Stimulated activated CD8-positive, alpha-beta memory T cell treated with anti-CD3 and anti-CD28 coated beads, Interleukin-2, amount 100 ng/mL, for 48 hours (primary cell): ENCODE measurements at places on chromosomes 3 and 15.
A peak's percentile ranks its signal among the peaks of the same experiment; 100 is the strongest.

DNA sequence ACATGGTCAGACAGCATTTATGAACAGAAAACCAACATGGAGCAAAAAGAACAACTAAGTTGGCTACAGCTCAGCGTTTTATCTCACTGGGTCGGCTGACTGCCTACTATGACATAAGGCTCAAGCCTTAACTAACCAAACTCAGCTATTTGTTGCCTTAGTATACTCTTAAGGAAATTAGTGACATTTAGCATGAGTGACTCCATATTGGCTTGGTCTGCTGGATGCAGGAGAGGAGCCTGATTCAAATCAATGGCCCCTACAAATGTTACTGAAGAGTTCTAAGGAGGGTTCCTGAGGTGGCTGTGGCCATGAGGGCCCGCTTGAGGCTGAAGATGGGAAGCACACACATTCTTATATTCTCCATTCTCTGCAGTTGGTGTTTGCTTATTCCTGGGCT is 20.1 kb upstream of the ALDH1L1 start:
- DNase-seq: no peak

DNA sequence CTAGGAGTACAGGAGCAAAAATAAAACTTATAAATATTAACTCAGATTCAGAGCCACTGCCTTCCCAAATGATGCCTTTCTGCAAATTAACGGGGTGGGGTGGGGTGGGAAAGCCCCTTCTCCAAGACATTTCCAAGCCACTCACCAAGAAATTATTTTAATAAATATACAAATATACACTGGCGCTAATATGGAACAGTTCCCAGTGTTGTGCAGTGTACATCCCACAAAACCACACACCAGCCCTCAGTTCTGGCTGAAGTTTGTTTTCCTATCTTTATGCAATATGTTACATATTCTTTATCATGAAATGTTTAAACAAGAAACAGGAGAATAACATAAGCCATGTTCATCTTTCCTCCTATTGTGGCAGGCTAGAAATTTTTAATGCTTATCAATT is 53.0 kb upstream of the GYG1 start:
- DNase-seq: no peak

DNA sequence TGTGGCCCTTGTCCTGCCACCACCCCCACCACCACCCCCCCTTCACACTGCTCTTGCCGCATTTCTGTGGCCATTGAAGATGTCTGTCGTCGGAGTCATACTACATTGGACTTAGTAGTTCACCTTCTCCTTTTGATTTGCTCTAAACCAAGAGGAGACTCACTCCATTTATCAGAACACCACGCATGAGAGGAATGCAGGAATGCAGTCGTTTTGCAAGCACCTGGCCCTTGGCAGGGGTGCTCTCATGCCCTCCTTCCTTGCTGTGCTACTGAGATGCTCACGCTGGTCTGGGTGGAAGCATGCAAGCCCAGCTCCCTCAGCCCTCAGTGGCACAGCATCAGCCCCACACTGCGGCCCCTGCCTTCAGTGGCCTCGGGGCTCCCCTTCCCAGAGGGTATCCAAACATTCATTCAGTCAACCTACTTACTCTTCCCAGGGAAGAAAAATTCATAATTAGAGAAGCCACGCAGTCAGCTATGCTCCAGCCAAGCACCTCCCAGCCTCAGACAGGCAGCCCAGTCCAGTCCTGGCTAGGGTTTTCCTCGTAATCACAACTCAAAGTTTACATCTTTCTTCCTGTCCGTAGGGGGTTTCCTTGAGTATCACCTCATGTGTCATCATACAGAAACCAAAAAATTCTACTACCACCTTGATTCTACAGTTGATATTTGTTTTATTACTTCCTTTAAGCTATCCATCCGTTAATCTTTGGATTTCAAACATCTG is 520.0 kb downstream of the GABRG3 start:
- DNase-seq: no peak

GRCh38 chr15:41309226-41309905 is 23.0 kb downstream of the OIP5 start:
- no peak for DNase-seq

- DNase-seq: peak; percentile 48
Measured at GRCh38 chr15:63436872-63437375, 55.3 kb upstream of the CA12 start.

DNA sequence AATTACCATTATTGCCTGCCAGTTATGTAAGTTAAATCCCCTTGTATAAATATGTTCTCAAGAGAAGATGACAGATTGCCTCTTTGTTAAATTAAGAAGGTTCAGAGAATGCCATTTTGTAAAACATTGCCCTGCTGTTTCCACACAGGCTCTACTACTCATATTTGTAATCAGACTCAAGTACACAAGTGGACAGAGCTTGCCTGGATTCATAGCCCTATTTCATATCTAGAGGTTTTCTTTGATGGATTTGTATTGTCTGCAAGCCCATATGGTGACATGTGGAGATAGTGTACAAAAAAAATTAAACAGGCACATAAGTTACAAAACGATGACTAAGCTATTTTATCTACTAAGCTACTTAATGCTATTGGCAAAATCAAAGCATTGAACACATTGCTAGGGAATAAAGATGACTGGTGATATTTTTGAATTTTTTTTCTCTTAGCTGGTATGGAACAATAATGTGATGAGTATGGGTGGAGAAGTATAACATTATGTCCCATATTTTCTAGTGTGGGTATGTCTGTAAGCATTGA is 1286.6 kb upstream of the ALCAM start:
- no peak for DNase-seq

- DNase-seq: no peak
Measured at GRCh38 chr15:96333131-96334016, 2.9 kb downstream of the NR2F2 start.

- DNase-seq: no peak
Measured at GRCh38 chr15:92709110-92709790, 53.7 kb upstream of the FAM174B start.

GRCh38 chr3:32105291-32106131 is 909 bp upstream of the GPD1L start:
- no peak for DNase-seq

- no peak for DNase-seq
Measured at GRCh38 chr3:127141921-127142730, 50.8 kb upstream of the PRR23E start.

DNA sequence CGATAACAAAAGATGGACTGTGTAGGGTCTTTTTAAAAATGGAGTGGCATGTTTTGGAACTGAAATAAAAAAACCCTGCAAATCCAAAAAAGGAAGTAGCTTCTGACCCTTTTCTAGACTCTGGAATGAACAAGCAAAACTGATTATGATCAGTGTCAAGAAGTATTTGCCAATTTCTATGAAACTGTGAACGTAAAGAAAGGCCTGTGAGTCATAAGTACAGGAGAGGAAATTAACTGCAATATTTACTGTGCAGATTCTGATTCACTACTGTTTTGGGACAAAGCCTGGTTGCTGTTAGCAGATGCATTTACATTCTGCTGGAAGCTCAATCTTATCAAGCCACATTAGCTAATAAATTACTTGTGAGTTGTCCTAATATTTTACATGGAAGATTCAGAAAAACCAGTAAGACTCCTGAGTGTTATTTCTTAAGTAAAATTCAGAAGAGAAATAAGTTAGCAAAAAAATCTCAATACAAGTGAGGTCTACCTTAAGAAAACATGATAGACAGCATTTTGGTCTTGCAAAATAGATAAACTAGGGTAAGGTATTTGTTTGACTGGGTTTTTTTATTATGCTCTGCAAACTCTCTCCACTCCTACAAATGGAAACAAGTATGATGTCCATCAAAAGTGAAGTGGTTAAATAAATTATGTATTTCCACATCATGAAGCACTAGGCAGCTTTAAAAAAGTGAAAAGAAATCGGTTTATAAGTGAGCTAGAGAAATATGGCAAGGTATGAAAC is 90.2 kb upstream of the LMOD3 start:
- no peak for DNase-seq

GRCh38 chr15:79089331-79089889 is 1.2 kb downstream of the RASGRF1 start:
- no peak for DNase-seq

GRCh38 chr15:90165659-90166489 is 35.3 kb upstream of the SEMA4B start:
- peak; percentile 54 for DNase-seq

- DNase-seq: no peak
Measured at GRCh38 chr15:89338036-89338435, 3.4 kb upstream of the POLG start.

GRCh38 chr3:141828890-141829289 is 47.6 kb upstream of the ATP1B3 start:
- DNase-seq: no peak

GRCh38 chr15:26590676-26591075 is 182.2 kb downstream of the GABRB3 start:
- no peak for DNase-seq

- no peak for DNase-seq
Measured at GRCh38 chr3:195150181-195151118, 120.5 kb downstream of the XXYLT1 start.

- DNase-seq: no peak
Measured at GRCh38 chr3:155188031-155188430, 105.5 kb downstream of the STRIT1 start.

DNA sequence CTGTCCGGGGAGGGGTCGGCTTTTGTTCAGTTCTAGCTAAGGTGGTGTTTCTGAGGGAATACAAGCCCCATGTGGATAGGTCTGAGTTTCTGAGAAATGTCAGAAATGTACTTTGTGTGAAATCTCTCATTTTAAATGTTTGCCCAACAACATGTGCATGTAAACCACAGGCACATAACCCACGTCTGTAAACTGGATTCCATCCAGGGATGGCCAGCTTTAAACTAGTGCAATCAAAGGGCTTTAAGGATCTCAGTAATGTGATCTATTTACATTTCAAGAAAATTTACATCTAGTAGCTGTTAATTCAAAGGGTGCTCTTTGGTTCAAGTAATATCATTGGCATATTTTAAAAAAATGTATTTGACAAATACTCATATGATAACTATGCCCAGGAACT is 52.0 kb downstream of the POLR2M start:
- DNase-seq: no peak

DNA sequence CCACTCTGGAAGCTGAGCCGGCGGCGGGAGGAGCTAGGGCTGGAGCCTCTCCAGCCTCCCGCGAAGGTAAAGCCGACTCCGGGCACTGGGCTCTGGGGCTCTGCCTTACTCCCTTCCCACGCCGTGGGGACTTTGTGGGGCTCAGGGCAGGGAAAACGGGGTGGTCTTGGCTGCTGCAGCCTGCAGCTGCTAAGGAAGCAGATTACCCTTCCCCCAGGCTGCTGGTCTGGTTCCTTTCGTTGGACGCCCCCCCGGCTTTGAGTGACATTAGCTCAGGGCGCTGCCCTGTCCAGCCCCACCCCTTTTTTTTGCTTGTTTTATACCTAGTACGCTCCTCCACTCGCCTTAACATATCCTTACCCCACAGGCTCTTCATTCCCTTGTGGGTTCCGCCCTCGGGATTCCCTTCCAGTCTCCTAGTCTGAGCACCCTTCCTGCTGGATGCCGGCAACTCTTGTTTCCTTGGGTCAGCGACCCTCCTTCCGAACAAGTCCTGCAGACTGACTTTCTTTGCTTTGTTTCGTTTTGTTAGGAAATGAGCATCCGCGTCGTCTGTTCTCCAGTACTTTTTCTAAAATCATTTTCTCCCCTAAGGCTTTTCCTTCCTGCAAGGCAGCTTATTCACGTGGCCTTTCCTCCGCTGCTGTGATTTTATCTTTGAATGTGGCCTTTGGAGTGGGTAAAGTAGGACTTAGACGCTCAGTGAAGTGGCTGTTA is 551 bp downstream of the DNAJC13 start:
- DNase-seq: peak; percentile 17

DNA sequence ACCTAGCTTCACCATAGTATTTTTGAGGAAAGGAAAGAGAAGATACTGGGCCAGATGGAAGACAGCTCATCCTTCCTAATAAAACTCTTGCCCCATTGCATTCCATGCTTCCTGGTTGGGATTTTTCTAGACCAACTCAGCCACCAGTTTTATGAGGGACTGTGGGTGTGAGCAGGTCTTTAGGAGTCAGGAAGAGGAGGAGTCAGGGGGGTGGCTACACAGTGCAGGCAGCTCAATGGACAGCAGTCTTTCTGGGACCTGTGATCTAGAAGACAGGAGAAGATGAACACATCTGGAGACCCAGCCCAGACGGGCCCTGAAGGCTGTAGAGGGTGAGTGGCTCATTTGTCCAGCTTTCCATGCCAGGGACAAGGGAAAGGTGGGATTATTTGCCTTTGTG is at the start of gene NOX5:
NOX5 (plus strand) TSS at position 242 of the 400 bp plus-strand sequence; CDS start at position 283, 41 bp downstream.
- DNase-seq: no peak

GRCh38 chr3:113070072-113070640 is 79.4 kb downstream of the GTPBP8 start:
- no peak for DNase-seq

GRCh38 chr15:27844018-27844666 is 255.0 kb downstream of the OCA2 start:
- no peak for DNase-seq

DNA sequence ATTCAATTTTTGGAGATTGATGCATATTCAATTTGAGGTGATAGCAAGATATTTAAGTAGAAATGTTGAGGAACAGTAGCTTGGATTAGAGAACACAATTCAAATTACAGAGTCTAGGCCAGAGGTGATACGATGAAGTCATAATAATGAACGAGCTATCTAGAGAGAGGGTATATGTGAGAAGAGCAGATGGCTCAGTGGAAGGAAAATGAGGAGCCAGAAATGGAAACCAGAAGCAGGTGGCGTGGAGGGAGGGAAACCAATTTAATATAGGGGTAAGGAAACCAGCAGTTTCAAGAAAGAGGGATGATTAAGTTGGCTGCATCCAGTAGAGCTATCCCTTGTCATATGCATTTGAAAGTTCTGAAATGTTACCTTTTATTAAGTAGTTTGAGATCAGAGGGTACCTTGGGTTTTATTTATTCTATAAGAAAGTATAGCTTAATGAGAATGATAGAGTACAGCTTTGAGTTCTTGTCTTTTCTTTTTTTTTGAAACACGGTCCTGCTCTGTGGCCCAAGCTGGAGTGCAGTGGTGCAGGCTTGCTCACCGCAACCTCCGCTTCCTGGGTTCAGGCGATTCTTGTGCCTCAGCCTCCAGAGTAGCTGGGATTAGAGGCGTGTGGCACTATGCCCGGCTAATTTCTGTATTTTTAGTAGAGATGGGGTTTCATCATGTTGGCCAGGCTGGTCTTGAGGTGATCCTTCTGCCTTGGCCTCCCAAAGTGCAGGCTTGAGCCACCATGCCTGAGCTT is 22.1 kb downstream of the NCK1 start:
- no peak for DNase-seq

GRCh38 chr3:84307339-84307738 is 651.5 kb upstream of the CADM2 start:
- no peak for DNase-seq
